ENCODE measurements at places on chromosomes 5 and 9. TPM values are rescaled to one million over a fixed set of nuclear protein-coding genes. Genes with fewer than 3 reads are reported as not detected.

MLANA gene
- not detected for total RNA-seq

IRX2 gene
- total RNA-seq, result 7.2 TPM

OSMR gene
- 74.9 TPM for total RNA-seq

CDX1 gene
- total RNA-seq, result 0.12 TPM

HAVCR1 gene
- not detected for total RNA-seq

SH3PXD2B gene
- 59.2 TPM for total RNA-seq

TMEM174 gene
- not detected for total RNA-seq

KCTD16 gene
- 0.23 TPM for total RNA-seq

HTR4 gene
- not detected for total RNA-seq

ADAM19 gene
- 8.2 TPM for total RNA-seq

LCN15 gene
- total RNA-seq, result not detected

PCDHA11 gene
- total RNA-seq, result not detected

C1QTNF3 gene
- total RNA-seq, result 1.1 TPM

ZNF189 gene
- 8.2 TPM for total RNA-seq

IL9 gene
- total RNA-seq, result not detected

FGD3 gene
- not detected for total RNA-seq

FOXD4L6 gene
- total RNA-seq, result 0.09 TPM

ACTBL2 gene
- total RNA-seq, result not detected

UBTD2 gene
- total RNA-seq, result 30.5 TPM

STC2 gene
- 63.8 TPM for total RNA-seq

C5orf46 gene
- total RNA-seq, result not detected

BRINP1 gene
- total RNA-seq, result 0.35 TPM

PRR7 gene
- total RNA-seq, result 11.8 TPM

CSNK1G3 gene
- 45.0 TPM for total RNA-seq

ASS1 gene
- total RNA-seq, result 273 TPM

CCL21 gene
- total RNA-seq, result 2.6 TPM
